Stimulated activated CD8-positive, alpha-beta memory T cell treated with anti-CD3 and anti-CD28 coated beads, Interleukin-15, amount 100 ng/mL, for 48 hours (primary cell): ENCODE measurements at places on chromosomes 11 and 22.

GRCh38 chr11:67056267-67057204, at the start of gene RHOD:
Gene RHOD, plus strand, starts transcription at chr11:67056847. Its CDS starts 56 bp downstream, at chr11:67056903.
- DNase-seq = no peak

DNA sequence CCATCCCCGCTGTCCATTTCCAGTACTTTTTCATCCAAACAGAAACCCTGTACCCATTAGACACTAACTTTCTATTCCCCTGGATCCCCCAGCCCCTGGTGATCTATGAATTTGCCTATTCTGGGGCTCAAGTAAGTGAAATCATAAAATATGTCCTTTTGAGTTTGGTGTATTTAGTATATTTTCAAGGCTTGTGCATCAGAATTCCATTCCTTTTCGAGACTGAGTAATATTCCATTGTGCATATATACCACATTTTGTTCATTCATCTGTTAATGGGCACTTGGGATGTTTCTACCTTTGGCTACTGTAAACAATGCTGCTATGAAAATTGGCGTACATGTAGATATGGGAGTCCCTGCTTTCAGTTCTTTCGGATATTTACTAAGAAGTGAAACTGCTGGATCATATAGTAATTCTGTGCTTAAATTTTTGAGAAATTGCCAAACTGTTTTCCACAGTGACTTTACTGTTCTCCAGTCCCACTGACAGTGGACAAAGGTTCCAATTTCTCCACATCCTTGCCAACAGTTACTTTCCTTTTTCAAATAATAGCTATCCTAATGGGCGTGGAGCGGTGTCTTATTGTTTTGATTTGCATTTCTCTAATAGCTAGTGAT, 16.1 kb downstream of the APLP2 start:
- DNase-seq = no peak

DNA sequence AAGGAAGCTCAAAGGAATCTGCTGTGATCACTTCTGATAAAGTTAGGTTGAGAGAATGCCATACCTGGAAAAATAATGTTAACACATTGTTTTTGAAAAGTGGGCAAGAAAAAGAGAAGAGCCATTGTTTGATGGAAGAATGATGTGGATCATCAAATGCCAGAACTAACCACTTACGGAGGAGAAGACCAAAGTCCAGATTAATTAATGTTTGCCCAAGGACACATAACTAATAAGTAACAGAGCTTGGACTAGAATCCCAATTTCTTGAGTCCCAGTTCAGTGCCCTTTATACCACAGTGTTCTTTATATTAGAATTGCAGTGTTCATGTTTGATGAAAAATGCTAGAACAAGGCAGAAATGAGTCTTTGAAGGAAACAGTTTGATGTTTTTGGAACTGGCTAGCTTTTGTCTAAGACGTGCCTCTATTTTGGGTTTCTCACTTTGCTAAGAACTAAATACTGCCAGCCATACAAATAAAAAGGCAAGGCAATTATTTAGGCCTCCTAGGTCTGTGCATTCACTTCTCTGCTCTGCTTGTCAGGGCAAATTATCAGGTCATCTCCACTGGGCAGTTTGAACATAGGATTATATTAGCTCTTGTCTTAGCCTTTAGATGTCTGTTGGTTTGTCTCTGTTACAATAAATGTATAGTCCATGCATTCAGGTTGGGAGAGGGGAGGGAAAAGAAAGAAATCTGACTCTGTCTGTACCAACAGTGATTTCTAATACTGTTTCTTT, 72.3 kb downstream of the TRIM44 start:
- DNase-seq = no peak

DNA sequence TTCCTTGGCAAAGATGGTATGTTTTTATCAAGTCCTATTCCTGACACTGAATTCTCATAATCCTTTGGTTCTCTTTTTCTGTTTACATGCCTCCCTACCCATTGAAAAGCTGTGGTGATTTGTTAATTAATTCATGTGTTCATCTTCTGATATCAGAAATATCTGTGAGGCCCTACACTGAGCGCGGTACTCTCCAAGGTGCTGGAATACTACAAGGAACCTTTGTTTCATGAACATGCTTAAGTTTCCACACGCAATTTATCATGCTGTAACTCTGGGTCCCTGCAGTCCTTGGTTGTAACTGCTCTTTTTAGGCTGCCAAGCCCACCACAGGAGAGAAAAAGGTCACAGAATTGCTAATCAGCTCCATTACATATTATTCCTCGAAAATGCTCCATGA, 331.8 kb downstream of the FAT3 start:
- DNase-seq = no peak

- no peak for DNase-seq
Observed at GRCh38 chr22:19678949-19679521, 35.3 kb upstream of the SEPTIN5 start.

DNA sequence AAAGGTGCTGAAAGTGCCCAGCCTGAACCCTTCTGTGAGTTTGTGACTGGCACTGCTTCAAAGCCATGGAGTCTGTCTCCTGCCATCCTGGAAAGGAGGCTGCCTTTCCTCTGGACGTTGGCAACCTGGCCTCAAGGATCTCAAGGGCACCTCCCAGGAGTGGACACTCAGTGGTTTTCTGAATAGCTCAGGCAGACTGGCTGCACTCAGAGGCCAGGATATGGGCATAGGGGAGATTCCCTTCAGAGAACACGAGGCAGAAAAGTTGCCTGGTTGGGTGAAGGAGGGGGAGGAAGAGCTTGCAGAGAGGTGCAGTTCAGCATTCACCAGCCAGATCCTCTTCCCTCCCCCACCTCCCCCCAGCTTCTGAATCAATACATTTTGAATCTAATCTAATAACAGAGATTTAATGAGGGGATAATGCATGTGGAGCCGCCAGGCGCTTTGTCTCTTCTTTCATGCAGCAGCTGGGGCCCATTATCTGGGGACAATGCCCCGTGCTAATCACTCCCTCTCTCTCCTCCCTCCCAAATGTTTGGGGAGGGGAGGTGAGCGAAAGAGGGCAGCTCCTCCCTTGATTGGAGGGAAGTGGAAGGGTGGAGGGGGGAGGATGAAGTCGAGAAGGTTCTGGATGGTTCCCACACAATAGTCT, 17.7 kb downstream of the HTR3A start:
- no peak for DNase-seq

GRCh38 chr22:32206774-32207758, 2.2 kb upstream of the RFPL2 start:
- DNase-seq = no peak

DNA sequence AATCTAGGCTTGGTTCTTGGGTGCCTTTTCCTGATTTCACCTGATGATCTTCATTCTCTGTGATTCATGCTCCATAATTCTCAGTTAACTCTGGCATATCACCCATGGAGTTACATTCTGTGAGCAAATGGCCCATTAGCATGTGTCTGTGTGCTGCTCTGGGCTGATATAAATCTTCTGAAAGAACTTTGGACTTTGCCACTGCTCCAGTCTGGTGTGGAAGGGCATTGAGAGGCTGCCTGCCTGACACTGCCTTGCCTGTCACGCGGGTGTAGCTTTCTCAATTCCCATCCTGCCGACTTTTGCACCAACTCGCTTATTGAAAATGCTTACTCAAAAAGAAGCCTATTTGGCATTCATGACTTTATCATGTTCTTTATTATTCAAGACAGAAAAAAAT, 42.2 kb downstream of the FAT3 start:
- DNase-seq = no peak

DNA sequence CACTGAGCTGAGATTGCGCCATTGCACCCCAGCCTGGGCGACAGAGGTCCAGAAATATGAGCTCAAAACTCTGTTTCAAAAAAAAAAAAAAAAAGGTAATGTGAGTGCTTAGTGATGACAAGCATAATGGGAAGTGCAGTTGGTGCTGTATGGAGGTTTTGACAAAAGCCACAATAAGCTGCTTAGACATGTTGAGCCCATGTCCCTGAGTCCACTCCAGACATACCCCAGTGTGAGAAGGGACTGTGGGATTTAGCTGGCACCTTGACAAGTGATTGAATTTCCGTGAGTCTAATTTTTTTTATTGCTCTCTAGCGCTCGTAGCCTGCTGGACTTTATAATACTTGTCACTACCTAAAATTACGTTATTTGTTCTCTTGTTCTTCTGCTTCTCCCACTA, 15.1 kb upstream of the LGR4 start:
- DNase-seq = no peak

DNA sequence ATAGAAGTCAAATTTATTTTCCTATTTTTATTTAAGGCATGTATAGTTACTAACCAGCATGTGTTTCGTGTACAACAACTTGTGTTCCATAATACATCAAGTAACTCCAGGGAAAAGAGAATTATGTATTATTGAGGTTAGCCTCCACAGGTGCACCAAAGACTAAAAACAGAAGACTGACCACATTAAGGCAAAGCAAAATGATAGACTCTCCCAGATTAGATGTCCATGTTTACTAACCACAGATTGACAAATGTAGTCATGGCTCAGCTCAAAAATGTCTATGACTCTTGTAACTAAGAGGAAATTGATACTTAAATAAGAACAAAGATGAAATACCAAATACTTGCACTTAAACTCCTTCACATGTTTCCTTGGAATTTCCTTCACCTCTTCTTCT, 238.5 kb downstream of the METTL15 start:
- no peak for DNase-seq

- no peak for DNase-seq
Observed at GRCh38 chr11:11965656-11966353, 42.6 kb downstream of the DKK3 start.

DNA sequence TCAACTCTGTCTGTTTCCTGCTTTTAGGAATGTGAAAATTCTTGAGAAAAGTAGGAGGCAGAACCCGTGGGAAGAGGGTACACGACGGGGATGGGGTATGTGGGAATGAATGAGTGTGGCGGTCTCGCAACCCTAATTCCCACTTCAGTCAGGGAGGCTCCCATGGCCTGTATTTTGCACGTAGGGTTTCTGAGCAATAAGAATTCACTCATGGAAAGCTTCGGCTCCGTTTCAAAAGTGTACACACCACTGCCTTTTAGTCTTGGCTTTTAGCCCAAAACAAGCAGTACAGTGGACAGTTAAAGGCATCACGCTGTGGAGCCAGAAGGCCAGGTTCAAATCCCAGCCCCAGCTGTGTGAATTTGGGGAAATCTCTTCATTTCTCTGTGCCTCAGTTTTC, 116.7 kb downstream of the MN1 start:
- no peak for DNase-seq

- DNase-seq = peak; percentile 53
Observed at GRCh38 chr11:113593698-113594308, 112.3 kb downstream of the TMPRSS5 start.
